NCI-H1105 (cell line): ENCODE measurements at places on chromosomes 4 and X.

DNA sequence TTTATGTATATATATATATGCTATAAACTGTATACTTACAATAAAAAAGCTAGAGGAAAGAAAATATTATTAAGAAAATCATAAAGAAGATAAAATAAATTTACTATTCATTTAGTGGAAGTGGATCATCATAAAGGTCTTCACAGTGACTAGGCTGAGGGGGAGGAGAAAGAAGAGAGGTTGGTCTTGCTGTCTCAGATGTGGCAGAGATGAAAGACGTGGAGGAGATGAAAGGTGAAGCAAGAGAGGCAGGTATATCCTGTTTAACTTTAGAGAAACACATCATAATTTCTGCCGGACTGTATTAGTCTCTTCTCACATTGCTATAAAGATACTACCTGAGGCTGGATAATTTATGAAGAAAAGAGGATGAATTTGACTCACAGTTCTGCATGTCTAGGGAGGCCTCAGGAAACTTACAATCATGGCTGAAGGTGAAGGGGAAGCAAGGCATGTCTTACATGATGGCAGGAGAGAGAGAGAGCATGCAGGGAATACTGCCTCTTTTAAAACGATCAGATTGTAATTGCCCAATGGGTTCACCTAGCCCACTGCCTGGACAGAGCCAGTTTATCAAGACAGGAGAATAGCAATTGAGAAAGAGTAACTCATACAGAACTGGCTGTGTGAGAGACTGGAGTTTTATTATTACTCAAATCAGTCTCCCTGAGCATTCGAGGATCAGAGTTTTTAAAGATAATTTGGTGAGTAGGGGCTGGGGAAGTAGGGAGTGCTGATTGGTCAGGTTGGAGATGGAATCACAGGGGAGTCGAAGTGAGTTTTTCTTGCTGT, 22.1 kb upstream of the RRAGB start:
- DNase-seq = no peak

GRCh38 chr4:141731481-141731880, 95.1 kb downstream of the IL15 start:
- DNase-seq = no peak

GRCh38 chrX:74343343-74344279, 39.6 kb downstream of the ZCCHC13 start:
- peak; percentile 55 for DNase-seq

DNA sequence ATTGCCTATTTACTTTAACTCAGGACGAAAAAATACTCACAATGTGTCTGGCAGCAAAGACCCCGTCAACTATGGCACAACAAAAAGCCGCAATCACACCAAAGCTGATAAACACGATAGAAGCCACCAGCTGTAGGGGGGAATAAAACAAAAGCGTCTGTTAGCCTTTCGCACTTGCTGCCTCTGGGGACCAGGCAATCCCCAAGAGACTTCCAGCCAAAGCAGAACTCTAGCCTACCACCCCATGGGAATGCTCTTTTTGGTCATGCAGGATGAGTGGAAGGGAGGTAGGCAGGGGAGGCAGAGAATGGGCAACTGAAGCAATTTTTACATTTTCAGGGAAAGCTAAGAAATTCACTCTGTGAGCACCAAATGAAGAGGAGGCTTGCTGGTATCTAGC, 20.1 kb downstream of the TMEM255A start:
- DNase-seq = no peak

GRCh38 chr4:133452678-133453077, 303.6 kb downstream of the PCDH10 start:
- no peak for DNase-seq

DNA sequence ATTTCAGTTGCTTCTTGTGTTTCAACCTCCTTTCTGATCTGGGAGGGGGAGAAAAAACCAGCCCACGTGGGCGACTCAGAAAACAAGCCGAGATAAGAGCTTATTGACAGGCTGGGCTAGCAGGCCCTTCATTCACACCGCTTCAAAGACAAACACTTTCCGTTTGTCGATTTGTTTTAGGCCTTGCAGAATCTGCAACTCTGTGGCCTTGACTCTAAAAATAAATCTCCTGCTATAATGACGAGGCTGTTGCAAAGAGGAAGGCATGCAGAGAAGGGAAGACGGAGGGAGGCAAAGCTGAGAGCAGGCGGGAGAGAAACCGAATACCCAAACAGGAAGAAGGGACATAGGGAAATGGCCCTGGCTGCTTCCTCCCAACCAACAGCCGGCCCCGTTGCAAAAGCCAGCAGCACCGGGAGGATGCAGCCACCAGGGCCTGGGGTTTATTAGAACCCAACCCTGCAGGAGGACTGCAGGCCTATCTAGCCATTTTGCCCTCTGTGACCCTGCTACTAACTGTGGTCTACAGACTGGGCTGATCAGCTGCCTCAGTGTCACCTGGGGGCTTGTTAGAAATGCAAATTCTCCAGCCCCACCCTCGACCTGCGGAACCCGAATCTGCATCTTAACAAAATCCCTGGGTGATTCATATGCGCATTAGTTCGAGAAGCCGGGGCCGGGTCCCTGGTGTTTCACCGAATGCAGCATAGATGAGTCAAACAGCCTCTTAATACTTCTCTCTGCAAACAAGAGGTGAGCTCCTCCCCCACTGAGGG, 325.5 kb downstream of the BCOR start:
- DNase-seq = no peak

DNA sequence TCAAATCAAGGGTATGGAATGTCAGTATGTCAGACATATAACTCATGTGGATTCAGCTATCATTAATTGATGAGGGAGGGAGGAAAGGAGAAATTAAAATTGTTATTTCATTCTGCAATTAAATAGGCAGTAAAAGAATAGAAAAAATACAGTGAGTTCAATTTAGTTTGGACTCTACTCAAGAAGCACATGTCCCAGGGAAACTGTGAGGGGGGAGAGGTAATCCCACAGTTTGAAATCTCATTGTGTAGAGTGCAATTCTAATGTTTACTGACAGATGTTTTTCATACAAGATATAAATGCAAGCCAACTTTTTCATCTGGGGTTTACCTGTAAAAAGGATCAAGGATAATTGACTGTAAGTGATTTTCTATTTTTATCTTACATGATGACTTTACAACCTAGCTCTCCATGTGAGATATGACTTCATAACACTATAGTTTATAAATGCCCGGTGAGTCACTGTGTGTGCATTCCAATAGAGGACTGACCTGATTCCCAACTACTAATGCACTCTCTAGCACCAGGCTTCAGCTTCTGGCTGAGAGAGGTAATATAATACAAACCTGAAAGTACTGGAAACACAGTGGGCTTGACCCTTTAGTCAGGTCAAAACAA, 35.2 kb upstream of the SCD5 start:
- DNase-seq = no peak

DNA sequence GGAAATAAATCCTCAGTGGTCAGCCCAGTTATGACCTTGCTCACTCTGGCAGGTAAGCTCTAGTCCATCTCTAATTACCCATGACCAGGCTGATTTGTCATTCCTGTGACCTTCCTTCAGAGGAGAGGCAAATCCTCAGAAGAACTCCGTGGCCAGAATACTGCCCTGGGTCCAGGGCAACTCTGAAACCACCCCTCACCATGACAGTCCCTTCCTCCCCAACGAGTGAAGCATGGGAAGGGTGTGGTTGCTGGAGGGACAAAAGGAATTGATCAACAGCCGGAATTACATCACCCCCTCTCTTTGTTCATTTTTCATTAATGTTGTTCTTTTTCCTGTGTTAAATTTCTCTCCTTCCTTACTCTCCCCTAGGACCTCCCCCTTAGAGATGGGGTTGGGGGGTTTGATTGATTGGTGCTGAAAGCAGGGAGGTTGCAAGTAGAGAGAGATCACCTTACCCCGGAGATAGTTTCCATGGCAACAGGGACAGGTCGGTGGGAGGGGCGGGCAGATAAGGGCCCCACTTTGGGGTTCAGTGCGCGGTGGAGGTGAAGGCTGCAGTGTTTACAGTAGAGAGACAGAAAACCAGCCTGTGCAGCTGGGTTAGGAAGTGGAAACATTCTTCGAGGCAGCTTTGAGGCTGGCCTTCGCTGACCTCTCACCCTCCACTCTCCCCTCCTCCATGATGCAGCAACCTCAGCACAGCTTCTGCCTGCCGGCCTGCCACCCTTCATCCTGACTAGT, 647.4 kb downstream of the BCOR start:
- DNase-seq = no peak

DNA sequence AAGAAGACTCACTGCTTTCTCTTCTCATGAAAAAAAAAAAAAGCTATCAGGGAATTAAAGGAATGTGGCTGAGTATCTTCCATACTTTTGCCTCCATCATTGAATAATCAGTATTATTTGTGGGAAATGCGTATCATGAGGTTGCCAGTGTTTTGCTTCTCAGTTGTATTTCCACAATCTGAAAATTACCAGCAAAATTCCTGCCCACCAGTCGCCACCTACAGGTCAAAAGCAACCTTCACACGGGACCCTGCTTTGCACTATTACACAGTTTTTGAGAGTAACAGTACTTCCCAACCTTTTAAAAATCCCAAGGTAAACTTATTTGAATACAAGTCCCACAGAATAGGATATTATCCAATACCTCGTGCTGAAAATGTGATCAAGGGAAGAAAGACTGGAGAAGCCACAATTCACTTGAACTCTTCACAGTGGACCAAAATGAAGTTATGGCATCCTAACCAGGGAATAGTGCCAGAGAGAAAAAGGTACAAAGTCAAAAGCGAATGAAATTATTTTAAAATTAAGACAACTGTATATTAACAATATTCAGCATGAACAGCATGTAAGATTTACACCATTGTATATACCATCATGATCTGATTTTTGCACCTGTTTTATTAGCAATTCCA, 30.4 kb downstream of the PGRMC1 start:
- no peak for DNase-seq

- no peak for DNase-seq
These were observed 6.3 kb upstream of the RGS12 start for GRCh38 chr4:3286335-3287175.

GRCh38 chrX:9308426-9308825, 156.4 kb upstream of the TBL1X start:
- DNase-seq = no peak

DNA sequence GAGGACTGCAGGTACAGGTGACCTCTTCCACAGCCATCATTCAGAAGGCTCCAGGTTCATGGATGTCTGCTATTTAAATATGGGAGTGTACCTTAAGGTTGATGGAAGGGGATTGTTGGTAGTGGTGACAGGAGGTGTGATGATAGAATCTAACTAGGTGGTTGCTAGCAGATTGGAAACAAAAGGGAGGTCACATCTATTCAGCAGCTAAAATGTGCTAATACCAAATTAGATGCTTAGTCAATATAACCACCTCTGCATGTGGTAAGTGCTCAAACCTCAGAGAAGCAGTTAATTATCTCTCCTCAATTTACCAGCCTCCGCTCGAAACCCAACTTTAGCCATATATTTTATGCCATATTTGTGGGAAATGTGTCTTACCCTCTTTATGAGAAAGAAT, 98.7 kb upstream of the CCSER1 start:
- DNase-seq = no peak

GRCh38 chrX:12894074-12895030, 12.1 kb upstream of the TLR8 start:
- DNase-seq = no peak

DNA sequence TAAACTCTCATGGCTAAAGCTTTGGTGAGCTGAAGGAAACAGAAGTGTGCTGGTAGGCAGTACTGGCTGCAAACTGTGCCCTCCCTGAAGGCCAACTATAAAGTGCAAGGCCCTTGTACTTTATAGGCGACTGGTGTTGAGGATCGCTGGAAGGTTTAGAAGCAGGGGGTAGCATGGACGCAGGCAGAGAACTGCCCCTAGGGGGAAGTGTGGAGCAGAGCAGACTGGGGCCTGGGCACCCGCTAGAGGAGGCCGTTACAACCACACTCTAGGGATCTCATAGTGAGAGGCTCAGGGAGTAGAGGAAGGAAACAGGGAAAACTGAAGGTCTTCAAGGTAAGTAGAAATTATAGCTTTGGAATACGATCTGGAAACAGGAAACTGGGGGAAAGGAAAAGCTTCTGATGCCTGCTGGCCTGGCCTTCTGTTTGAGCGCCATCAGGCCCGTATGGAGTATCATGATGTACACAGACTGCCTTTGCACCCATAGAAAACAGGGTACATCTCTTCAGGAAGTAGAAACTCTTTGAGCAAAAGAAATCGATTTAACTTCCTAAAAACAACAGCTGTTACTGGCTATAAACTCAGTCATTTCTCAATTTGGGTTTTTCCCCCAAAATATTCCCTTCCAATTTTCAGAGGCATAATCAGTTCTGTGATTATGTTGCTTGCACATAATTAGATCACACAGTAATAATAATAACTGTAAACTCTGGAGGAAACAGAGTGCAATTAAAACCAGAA, 23.9 kb upstream of the TMSB4X start:
- DNase-seq = no peak
